ENCODE measurements at places on chromosomes 2 and 18.

- no peak for DNase-seq
Measured at GRCh38 chr2:207416900-207417299, 112.9 kb upstream of the CREB1 start.

DNA sequence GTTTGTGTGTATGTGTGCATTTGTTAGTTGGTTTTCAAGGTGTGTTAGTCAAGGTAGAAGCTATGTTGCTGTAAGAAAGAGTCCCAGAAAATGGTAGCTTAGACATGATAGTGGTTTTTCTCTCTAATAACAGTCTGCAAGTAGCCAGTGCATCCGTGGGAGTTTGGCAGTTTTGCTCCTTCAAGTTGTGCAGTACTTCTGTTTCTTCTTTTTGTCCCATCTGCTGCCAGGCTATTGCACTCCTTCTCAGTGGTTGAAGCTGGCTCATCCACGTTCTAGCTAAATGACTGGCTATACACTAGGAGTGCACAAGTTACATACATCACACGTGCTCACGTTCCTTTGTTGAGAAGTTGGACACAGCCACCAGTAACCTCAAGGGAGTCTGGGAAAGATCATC is 134.7 kb downstream of the ASXL3 start:
- no peak for DNase-seq

GRCh38 chr2:68974946-68975665 is 670 bp downstream of the GKN1 start:
- DNase-seq, result no peak

GRCh38 chr2:152879275-152879674 is 160.9 kb downstream of the ARL6IP6 start:
- DNase-seq, result no peak

Measured in activated naive CD8-positive, alpha-beta T cell treated with anti-CD3 and anti-CD28 coated beads, Interleukin-2, amount 50 U/mL, for 16 hours (primary cell).